ENCODE measurements at places on chromosomes 1 and 21.
A peak's percentile ranks its signal among the peaks of the same experiment; 100 is the strongest.

- no peak for DNase-seq
Measured at GRCh38 chr21:40270047-40270446, 402.8 kb downstream of the PCP4 start.

DNA sequence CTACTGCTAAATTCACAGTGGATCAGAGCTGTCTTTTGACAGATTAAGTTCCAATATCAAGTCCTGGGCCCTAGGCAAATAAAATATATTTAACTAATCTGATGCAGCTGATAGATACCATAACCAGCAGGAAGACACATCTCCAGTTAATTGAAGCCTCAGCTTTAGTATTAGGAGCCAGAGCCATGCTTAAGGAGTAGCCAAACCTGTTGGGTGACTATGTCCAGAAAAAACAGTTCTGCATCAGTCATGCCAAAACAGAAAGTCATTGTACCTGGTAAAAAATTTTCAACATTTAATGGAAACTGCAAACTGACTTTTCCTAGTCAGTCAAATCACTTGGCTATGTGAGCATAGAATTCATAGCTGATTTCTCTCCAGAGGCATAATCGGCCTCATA is 200.5 kb upstream of the RUNX1 start:
- DNase-seq: no peak

DNA sequence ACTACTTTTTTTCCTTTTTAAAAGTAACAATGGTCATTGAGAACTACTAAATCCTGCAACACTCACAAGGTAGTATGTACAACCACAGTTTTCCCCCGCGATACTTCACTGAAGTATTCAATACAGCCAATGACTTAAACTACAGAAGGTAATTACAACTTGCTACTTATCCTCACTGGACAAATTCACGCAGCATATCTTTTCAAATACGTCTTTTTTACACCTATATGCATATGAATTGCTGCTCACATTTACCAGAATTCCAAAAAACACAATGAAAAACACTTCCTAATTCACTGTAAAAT is 12.4 kb downstream of the NRIP1 start:
- DNase-seq: no peak

DNA sequence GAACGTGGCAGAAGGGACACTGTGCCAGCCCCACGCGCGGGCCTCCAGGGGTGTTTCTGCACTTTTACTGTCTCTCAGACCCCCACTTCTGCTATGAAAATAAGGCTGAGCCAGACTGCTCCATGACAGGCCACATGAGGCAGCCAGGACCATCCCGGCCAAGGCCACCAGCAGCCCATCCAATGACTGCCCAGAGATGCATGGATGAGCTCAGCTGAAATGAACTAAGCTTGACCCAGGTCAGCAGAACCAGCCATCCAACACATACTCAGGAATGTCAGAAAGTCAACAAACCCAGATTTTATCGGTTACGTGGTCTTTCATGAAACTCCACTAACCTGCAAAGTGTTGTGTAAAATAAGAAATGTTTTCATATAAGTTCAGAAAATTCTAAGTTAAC is 51.2 kb downstream of the CCDC185 start:
- no peak for DNase-seq

- DNase-seq: no peak
Measured at GRCh38 chr21:35195232-35195631, 146.1 kb upstream of the RUNX1 start.

DNA sequence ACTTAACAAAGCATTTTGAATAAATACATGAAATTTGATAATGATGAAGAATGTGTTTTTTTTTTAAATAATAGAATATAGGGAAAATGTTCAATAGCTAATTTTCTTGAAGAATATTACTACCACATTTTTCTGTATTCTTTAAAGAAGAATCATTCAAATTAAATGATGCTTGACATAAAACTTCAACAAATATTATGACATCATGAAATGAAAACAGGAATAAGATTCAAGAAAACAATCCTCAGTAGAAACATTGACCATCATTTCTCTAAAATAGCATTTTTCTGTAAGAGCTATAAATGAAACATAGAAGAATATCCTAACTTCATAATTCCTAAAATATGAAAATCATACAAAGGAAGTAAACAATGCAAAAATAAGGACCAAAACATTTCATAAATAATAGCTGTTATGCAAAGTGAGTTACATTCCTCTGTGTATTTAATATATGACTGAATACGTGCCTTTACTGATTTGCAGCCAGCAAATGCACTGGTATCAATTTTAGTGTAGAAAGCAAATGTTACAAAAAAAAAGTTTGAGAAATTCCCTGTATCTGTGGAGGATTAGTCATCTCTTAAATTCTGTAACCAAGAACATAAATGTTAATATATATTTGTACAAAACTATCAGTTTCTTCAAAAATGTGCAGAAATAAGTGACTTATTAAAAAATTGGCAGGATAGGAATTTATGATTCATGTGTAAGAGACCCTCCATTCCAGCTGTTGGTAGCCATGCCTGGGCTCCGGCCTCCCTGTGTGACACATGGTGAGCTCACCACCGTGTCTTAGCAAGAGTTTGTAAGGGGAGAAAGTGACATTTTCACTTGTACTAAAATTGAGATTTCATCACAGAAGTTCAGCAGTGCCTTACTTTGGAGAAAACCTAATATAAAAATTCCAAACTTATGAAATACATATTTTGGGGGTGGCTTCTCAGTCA is 15.0 kb upstream of the PTPN14 start:
- DNase-seq: no peak

GRCh38 chr1:96370757-96371156 is 350.8 kb upstream of the PTBP2 start:
- DNase-seq: peak; percentile 68

- DNase-seq: no peak
Measured at GRCh38 chr21:43929217-43929971, 64.4 kb downstream of the AGPAT3 start.

GRCh38 chr1:14369526-14370213 is 228.8 kb upstream of the KAZN start:
- DNase-seq: no peak

DNA sequence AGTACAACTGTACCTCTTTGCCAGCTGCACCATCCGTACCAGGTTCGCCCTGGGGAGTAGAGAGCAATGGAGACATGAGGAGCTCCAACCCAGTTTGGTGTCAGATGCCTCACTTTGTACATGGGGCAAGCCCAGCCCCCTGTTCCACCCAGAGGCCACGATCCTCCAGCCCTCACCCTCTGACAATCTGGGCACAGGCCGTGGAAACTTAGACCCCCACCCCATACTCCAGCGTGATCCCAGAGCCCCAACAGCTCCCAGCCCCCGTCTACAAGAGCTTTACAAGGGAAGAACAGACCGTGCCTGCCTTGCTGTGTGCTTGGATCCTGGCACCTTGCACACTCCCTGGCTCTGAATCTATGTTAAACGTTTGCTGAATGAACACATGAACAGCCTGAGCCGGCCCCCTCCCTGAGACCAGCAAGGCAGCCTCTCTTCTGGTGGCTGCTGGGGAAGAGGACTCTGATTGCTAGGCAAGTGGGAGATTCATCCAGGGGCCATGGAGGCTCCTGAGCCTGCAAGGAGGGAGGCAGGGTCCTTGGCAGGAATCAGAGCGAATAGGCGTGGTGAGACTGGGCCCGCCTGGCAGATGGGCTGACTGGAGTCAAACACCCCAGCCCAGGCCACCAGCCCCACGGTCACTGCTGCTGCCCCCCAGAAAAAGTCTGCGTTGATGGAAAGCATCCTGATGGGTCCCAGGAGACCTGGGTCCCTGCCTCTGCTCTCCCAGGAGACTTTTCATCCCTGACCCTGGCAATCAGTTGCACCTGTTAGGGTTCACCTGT is 12.5 kb upstream of the PEF1 start:
- no peak for DNase-seq

DNA sequence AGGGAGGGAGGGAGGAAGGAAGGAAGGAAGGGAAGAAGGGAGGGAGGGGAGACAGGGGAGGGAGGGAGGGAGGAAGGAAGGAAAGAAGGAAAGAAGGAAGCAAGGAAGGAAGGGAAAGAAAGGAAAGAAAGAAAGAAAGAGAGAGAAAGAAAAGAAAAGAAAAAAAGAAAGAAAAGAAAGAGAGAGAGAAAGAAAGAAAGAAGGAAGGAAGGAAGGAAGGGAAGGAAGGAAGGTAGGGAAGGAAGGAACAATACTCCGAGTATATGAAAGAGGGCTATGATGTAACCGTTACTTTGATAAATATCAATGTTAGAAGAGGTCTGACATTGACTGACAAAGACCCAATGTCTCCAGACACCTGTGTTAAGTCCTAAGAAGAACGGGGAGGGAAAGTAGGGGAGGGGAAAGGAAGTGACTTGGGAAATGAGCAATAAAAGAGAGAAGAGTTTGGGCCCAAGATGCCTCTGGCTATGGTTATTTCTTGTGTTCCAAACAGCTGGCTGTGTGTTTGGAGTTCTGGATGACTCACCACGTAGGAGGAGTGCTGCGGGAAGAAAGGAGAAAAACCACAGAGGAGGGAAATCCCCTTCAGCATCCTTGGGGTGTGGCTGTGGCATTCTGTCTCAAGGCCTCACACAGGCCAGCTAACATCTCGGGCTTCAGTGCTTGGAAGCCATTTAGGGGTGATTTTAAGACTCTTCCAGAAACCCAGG is 37.0 kb upstream of the RXRG start:
- DNase-seq: peak; percentile 44

Measured in AG09319 (cell line).